ENCODE measurements at places on chromosomes 7 and 10. TPM values are rescaled to one million over a fixed set of nuclear protein-coding genes. Genes with fewer than 3 reads are reported as not detected.

DNA sequence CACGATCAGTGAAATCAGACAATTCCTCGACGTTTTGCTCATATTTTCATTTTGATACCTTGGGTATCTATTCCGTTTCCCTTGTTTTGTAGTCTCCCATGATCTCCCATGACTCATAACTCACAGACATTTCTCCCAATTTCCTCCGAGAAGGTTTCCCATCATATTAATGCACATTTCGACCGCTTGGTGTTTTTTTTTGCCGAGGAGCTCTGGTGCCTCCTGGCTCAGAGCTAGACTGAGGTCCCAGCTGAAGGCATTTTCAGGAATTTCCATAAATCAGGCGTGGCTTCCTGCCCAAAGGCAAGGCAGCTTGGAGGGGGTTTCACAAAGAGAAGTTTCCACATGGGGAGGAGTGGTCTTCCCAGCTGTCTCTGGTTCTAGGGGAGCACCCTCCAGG is 148.2 kb upstream of the TNS3 start:
- DNase-seq, result no peak

HOXA10 gene
- 137 TPM for polyA plus RNA-seq

GRCh38 chr7:116726713-116727431 is 54.9 kb downstream of the MET start:
- DNase-seq, result no peak

DNA sequence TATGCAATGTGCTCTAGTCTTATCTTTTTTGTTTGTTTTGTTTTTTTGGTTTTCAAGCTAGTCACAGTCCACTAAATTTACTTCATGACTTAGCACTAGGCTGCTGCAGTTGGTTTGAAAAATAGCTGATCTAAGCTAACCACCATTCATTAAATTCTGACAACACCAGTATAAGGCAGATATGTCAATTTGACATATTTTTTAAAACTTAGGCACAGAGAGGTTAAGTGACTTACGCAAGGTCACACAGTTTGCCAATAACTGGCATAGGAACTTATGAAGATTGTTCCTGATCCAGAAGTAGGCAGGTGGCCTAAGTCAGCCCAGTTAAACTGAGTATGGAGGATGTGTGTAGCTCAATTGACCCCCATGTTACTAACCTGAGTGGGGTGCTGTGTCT is 377.3 kb upstream of the NFE2L3 start:
- no peak for DNase-seq

SPDYE2B gene
- 3.8 TPM for polyA plus RNA-seq

ZNF273 gene
- polyA plus RNA-seq, result 13.8 TPM

CRHR2 gene
- 0.07 TPM for polyA plus RNA-seq

SHTN1 gene
- polyA plus RNA-seq, result 27.5 TPM

- no peak for DNase-seq
These were observed 7.1 kb upstream of the FAM204A start for GRCh38 chr10:118349235-118349634.

DNA sequence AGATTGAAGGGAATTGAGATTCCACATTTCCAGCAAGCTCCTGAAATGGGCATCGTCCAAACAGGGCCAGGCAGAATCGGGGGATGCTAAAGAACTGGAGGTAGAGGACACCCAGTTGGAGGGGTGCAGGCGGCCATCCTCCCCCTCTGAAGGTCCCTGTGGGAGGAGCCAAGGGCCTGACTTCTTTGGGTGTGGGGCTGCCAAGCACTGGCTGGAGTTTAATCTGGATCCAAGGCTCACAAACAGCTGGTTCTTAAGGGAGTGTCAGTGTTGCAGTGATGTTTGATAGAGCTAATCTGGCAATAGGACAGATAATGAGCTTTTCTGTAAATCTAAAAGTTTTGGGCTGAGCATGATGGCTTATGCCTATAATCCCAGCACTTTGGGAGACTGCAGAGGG is 20.8 kb downstream of the TSPAN14 start:
- no peak for DNase-seq

FGL2 gene
- polyA plus RNA-seq, result 56.0 TPM

GRCh38 chr10:6700066-6700465 is 120.0 kb upstream of the PRKCQ start:
- DNase-seq, result no peak

- no peak for DNase-seq
These were observed 74.6 kb downstream of the WDFY4 start for GRCh38 chr10:48759113-48759901.

DNA sequence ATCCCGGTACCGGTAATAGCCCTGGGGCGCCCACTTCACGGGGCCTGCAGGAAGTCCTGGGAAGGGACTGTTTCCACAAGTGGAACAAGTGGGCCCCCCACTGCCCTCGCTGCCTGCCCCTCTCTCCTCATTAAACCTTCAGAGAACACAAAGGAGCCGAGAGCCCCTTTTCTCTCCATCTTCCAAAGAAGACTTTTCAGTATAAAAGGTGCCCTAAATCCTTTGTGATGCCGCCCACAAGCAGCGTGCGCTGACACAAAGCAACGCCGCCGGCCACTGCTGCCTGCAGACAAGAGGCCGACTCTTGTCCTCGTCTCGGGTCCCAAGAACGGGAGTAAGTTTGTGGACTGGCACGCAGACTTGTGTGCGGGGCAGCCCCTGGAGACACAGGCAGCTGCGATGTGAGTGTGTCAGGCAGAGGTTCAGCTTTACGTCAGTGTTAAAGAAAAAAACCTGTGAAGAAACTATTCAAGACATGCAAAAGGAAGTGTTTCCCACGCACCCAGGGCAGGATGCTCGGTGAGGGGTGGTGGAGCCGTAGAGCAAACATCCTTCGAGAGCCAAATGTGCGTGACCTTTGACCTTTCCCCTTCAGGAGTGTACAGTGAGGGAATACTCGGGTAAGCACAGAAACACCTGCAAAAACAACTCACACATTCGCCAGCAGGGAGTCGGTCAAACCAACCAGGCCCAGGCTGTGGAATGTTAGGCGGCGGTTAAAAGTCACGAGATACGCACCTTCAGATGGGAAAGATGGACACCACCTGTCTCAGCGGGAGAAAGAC is 118.2 kb downstream of the VIPR2 start:
- no peak for DNase-seq

GRCh38 chr10:86757113-86757972 is 924 bp downstream of the BMPR1A start:
- peak; percentile 71 for DNase-seq

DNA sequence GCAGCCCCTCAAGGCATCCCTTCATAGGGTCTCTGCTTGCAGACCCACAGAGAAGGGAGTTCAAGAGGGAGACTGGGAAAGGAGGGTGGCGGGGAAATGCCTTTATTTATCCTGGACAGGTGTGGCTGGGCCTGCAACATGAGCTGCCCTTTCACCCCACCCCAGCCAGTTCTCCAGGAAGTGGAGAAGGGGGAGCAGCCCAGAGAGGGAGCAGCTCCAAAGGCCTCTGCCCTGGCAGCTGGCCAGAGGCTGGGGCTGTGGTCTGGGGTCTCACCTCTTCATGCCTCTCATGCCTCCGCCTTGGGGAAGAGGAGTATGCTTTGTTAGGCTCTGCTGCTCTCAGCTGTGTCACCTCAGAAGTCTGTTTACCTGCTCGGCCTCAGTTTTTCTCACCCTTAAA is 3.1 kb downstream of the LDB3 start:
- DNase-seq, result no peak

DNA sequence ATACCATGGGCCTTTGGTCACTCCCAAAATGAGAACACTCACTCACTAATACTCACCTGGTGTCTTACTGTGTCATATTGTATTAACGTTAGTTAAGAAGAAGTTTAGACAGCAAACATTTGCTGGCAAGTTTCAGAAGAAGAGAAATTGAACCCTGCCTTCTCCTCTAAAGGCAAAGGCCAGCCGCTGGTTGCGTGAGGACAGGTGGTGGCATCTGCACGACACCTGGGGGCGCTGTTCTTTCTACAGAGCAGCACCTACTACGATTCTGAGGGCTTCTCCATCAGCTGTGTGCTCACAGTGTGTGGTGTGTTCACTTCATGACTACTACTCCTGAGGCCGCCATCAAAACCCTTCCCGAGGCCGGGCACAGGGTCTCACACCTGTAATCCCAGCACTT is 17.9 kb upstream of the CLEC2L start:
- DNase-seq, result no peak

GRCh38 chr7:42915356-42915755 is 3.5 kb upstream of the C7orf25 start:
- DNase-seq, result no peak

SPDYE3 gene
- polyA plus RNA-seq, result 9.6 TPM

- DNase-seq, result peak; percentile 60
These were observed 5.8 kb downstream of the TCF7L2 start for GRCh38 chr10:112955582-112956421.

- DNase-seq, result no peak
These were observed 520 bp downstream of the MOSPD3 start for GRCh38 chr7:100612730-100613390.

DNA sequence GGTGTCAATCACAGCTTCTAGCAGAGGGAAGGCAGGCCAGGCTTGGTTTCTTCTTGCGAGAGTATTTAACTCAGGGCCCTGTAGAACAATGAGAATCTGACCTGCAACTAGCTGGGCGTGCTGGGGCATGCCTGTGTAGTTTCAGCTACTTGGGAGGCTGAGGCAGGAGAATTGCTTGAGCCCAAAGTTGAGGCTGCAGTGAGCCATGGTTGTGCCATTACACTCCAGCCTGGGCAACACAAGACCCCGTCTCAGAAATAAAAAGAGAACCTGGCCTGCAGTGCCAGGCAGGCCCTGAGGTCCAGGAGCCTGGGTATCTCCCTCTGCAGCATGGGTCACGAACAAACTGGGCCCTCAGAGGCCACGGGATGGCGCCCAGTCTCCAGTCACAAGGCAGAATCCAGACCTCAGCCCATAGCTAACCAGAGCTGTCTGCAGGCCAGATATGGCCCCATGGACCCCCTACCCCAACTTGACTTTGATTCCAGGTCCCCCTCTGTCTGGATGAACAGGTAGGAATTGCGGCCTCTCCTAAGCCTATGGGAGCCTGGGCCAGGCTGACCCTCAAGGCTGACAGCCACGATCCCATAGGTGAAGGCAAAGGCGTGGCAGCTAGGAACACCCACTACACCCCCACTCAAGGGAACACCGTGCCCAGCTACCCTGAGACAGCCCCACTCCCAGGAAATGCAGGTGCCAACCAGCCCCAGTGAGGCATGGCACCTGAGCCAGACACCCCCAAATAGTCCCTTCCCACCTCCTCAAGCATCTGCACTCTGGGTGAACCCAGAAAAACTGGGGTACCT is 102.7 kb upstream of the TNRC18 start:
- DNase-seq, result no peak

DNA sequence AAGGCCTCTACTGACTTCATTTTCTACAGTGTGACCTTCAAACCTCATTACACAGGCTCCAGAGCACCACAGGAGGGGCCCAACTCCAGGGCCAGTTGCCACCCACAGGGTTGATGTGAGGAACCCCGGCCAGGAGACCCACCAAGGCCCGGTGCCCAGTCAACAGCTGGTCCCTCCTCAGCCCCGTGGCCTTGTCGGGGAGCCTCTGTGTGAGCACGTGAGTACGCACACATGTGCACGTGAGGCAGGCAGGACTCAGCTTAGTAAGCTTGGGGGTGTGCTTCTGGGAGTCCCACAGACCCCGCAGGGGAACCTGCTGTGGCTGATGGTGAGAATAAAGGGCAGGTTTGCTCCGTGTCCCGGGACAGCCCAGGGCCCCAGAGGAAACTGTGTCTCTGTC is 104.5 kb downstream of the VIPR2 start:
- no peak for DNase-seq

GRCh38 chr7:16421333-16422102 is at the start of gene CRPPA:
Gene CRPPA, minus strand, starts transcription at chr7:16421538. Its CDS starts 216 bp downstream, at chr7:16421322.
- peak; percentile 31 for DNase-seq

INMT gene
- polyA plus RNA-seq, result 1.1 TPM

DNA sequence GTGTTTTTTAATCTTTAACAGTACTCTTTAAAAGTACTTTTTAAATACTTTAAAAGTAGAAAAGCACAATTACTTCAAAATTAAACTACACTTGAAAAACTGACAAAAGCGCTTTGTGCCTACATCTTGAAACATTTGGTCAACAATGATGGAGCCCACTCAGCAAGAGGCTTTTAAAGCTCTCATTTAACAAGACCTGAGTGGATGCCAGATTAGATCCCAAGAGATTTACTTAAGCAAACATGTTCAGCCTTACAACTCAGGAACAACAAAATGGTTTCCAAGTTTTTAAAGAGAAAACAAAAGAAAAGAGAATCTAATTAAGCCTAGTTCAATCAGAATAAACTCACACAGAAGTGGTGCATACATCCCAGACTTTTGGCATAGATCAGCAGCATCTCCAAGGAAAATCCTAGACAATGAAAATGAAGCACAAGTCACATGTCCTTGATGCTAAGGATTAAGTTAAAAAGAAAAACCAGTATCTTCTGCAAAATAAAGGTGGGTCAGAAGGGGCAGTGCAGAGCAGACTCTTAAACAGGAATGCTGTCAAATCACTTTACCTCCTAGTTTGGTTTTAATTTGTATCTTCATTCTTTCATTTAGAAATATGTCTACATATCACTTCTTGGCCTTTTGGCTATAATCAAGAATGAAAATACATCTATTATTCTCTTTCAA is 26.2 kb downstream of the HIBADH start:
- no peak for DNase-seq

- DNase-seq, result no peak
These were observed 11.4 kb downstream of the ZWINT start for GRCh38 chr10:56349611-56350010.

- DNase-seq, result no peak
These were observed 57.3 kb upstream of the GSAP start for GRCh38 chr7:77473229-77474005.

NUDCD3 gene
- 86.1 TPM for polyA plus RNA-seq

GRCh38 chr7:101629171-101629570 is at the start of gene MYL10:
Gene MYL10, minus strand, starts transcription at chr7:101629296. Its CDS starts 178 bp downstream, at chr7:101629118.
- DNase-seq, result no peak

DNA sequence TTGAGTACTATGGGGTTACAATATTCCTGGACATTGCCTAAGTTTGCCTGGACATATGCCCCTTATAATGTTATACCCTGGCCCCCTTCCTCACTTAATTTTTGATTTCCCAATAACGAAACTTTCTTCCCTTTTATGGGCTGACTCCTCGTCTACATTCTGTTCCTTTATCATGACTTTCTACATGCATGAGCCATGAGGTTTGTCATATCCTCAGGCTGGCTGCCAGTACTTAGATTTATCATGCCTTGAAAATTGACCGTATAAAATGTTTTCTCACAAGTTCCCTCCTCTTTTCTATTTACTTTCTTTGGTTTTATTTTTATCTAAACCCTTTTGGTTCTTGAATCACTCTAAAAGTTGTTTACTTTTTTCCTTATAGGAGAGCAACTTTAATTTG is 4.7 kb downstream of the DNAH11 start:
- no peak for DNase-seq

HIPK2 gene
- polyA plus RNA-seq, result 107 TPM

HTR5A gene
- not detected for polyA plus RNA-seq

- no peak for DNase-seq
These were observed 81.7 kb downstream of the CSTF2T start for GRCh38 chr10:51617576-51618235.

CABCOCO1 gene
- 2.8 TPM for polyA plus RNA-seq

NUTM2D gene
- polyA plus RNA-seq, result 12.7 TPM

DNA sequence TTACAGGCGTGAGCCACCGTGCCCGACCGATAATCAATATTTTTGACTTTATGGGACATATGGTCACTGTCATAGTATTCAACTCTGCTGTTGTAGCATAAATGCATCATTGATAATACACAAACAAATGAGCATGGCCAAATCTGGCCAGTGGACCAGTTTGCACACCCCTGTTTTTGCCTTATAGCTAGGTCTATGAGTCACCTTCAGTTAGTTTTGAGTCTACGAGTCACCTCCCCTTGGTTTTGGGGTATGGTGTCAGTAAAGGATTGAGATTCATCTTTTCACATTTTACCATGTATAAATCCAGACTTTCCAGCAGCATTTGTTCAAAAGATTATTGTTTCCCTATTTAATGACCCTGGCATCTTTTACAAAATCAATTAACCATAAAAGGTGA is 362.5 kb upstream of the NRP1 start:
- no peak for DNase-seq

GRCh38 chr7:131190146-131190545 is 137.5 kb upstream of the MKLN1 start:
- DNase-seq, result no peak

Data from left kidney (tissue), 8 donors.